Left cardiac atrium (tissue), 4 donors: ENCODE measurements at places on chromosomes 16 and 17.

GRCh38 chr17:17180141-17180603 is 26.0 kb downstream of the PLD6 start:
- DNase-seq: peak; percentile 53

DNA sequence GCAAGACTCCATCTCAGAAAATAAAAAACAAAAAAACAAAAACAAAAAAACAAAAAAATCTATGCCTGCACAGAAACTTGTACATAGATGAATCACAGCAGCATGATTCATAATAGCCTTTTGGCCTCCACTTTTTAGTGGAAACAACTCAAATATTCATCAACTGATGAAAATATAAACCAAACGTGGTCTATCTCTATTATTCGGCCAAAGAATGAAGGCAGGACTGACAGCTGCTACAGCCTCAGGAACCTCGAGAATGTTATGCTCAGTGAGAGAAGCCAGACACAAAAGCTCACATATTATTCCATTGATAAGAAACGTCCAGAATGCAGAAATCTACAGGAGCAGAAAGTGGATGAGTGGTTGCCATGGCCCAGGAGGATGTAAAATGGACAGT is 19.8 kb downstream of the PPL start:
- no peak for DNase-seq

- peak; percentile 59 for DNase-seq
Measured at GRCh38 chr16:54285414-54286089, 1.0 kb downstream of the IRX3 start.

- peak; percentile 27 for DNase-seq
Measured at GRCh38 chr16:50251375-50252081, 14.8 kb upstream of the ADCY7 start.

DNA sequence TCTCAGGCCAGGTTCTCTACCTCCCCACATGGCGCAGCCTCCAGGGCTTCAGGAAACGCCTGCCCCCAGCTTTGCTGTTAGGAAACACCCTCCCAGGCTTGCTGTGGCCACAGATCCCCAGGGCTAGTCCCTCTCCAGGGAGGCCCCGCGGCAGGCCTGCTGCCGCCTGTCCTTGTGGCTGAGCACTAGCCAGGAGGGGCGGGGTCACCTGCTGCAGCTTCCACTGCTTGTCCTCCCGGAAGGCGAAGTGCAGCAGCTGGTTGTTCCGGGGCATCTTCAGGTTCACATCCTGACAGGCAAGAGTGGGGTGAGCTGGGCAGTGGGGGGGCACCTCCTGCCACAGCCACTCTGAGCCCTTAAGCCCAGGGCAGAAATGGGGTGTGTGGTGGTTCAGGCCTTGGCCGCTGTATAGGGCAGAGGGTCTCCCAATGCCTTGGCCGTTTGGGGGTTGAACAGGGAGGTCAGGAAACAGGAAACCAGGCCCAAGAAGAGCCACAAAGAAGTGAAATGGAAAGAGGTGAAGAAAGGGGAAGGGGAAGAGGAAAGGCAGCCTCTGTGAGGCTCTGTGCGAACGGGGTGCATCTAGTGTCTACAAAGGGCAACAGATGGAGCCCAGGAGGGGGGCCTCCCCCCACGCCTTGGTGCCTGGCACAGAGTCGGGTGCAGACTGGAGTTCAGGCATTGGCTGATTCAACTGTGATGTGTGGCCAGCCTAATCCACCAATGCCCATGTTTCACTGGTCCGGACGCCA is 2.0 kb downstream of the ROGDI start:
- peak; percentile 52 for DNase-seq

- no peak for DNase-seq
Measured at GRCh38 chr16:56749672-56750491, 20.0 kb downstream of the NUP93 start.

DNA sequence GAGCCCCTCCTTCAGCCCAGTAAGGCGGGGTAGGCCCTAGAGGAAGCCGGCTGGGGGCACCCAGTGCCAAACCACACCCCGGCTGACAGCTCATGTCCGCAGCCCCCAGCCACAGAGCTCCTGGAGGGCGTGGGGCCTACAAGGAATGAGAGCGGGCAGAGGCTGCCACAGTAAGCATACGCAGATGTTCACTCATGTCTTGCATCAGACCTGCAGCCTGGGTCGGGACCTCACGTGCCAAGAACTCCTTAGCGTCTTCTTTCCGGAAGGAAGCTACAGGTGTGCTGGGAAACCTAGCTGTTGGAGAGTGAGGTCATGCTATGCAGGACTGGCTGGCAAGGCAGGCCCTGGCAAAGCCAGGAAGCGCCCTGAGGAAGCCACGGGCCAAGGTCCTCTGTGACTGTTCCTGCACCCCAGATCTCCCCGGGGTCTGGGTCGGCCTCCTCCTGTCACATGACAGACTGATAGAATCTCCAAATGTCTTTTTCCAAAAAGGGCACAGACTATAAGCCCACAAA is 1.6 kb downstream of the ZNF598 start:
- DNase-seq: peak; percentile 68

GRCh38 chr16:82042144-82042543 is 7.1 kb downstream of the HSD17B2 start:
- DNase-seq: no peak

- no peak for DNase-seq
Measured at GRCh38 chr17:15952916-15953790, 8.2 kb downstream of the ADORA2B start.

DNA sequence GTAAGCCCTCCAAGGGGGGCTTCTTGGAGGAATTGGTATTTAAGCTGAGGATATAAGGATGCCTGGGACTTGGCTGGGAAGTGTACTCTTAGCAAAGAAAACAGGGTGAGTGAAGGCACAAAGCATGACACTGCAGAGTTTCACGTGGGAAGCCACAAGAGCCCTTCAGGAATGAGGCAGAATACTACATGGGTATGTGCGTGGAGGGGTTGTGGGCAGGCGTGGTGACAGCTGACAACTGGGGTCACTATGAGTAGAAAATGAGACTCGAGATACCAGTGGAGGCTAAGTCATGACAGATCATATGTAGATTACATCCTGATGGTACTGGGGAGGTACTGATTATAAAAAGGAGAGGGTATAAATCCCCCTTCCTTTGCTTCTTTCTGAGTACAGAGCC is 78.1 kb upstream of the XYLT1 start:
- no peak for DNase-seq

DNA sequence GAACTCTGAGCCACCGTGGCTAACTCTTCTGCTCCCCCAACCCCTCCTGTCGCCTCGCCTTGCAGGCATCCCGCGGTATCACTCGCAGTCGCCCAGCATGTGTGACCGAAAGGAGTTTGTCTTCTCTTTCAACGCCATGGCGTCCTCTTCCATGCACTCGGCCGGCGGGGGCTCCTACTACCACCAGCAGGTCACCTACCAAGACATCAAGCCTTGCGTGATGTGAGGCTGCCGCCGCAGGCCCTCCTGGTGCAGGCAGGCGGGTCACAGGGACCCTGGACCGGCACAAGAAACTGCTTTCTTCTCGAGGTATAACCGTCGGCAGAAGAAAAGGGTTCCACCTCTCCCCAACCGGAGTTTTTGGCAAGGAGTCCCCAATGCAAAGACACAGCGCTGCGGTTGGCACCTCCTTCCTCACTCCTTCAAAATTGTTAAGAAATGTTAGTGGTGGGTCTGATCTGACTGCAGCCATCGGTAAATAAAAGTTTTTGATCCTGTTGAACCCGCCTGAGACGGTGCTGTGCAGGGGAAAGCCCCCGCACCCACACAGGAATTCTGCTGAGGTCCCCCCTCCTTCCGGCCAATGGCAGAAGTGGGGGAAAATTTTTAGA is 2.6 kb downstream of the FOXF1 start:
- DNase-seq: no peak

- no peak for DNase-seq
Measured at GRCh38 chr16:72743011-72743761, 304.7 kb downstream of the ZFHX3 start.

GRCh38 chr17:36880268-36880905 is 56.9 kb upstream of the LHX1 start:
- DNase-seq: no peak

DNA sequence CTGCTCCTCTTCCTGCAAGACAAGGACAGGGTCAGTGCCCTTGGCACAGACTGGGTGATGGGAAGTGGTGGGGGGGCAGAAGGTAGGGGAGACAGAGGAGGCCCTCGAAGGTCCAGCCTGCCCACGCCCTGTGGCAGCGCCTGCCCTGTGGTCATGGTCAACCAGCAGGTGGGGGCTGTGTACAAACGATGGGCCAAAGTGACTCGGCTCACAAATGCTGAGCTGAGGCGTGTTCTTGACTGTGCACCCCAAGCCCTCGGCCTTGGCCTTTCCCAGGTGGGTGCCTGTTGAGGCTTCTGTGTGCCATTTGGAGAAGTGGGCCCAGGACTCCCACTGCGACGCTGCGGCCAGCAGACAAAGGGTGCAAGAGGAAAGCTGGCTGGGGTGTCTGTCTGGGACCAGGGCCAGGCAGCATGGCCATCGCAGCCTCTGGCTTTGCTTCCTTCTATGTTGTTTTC is 22.6 kb downstream of the MXRA7 start:
- peak; percentile 52 for DNase-seq

DNA sequence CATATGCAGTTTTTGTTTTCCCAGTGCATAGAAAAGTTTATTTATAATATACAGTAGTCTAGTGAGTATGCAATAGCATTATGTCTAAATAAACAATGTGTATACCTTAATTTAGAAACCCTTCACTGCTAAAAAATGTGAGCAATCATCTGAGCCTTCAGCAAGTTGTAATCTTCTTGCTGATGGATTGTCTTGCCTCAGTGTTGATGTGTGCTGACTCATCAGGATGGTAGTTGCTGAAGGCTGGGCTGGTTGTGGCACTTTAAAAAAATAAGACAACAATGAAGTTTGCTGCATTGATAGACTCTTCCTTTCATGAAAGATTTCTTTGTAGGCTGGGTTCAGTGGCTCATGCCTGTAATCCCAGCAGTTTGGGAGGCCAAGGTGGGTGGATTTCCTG is 13.9 kb upstream of the CAPNS2 start:
- no peak for DNase-seq

DNA sequence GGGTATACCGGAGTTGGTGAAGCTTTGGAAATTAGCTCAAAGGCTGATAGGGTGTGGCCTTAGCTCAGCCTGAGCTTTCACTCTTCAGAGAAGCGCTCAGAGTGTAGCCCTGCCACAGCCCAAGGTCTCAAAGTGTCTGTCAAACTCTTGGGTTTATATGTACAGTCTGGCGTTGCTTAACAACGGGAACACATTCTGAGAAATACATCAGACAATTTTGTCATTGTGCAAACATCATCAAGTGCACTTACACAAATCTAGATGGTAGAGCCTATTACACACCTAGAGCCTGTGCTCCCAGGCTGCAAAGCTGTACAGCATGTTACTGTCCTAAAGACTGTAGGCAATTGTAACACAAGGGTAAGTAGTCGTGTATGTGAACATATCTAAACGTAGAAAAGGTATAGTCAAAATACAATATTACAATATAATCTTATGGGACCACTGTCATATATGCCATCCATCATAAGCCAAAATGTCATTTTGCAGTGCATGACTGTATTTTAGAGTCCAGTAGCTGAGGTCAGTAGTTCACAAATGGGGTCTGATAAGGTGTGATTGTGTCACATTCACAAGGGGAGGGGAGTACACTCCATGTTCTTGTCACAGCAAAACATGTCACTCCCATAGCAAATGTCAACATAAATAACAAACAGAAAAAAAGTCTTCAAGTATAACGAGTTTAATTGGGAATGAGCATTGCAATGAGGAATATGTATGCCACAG is 20.6 kb downstream of the CHAD start:
- DNase-seq: no peak

- no peak for DNase-seq
Measured at GRCh38 chr16:56282451-56282850, 91.2 kb downstream of the GNAO1 start.

DNA sequence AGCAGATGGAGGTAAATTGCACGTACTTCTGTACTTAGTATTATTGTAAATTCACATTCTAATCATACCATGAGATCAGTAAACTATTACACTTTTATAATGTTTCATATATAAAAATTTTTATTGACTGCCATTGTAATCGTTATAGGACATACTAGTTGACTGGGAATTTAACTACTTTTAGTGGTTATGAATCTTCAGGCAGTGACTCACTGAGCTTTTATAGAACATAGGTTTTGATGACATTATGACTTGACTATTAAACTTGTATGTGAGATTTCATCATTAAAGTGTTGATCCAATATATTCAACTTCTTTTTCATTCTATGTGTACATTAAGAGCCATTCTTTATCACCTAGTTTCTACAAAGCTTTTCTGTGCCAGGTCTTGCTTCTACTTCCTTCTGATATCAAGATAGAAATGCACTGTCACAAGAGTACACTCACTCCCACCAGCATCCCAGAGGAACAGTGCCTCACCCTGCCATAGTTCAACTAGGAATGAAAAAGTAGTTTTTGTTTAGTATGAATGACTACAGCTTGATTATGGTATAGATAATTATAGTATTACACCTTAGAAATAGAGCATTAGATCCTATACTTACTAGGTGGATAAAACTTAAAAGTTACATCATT is 142.4 kb upstream of the RBL2 start:
- DNase-seq: no peak

DNA sequence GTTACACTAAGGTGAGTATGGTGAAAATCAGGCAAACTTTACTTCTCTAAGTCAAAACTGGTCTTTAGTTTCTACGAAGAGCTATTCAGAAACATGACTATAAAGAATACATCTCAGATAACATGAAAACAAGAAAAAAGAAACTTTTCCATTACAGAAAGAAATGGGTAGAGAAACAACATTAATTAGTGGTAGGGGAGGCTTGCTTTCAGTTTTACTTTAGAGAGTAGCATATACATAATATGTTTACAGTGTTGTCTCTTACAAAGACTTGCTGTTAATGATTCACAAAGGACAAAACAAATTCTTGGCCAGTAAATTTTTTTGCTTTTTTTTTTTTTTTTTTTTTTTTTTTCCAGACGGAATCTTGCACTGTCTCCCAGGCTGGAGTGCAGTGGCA is 34.2 kb downstream of the CRLF3 start:
- DNase-seq: no peak

DNA sequence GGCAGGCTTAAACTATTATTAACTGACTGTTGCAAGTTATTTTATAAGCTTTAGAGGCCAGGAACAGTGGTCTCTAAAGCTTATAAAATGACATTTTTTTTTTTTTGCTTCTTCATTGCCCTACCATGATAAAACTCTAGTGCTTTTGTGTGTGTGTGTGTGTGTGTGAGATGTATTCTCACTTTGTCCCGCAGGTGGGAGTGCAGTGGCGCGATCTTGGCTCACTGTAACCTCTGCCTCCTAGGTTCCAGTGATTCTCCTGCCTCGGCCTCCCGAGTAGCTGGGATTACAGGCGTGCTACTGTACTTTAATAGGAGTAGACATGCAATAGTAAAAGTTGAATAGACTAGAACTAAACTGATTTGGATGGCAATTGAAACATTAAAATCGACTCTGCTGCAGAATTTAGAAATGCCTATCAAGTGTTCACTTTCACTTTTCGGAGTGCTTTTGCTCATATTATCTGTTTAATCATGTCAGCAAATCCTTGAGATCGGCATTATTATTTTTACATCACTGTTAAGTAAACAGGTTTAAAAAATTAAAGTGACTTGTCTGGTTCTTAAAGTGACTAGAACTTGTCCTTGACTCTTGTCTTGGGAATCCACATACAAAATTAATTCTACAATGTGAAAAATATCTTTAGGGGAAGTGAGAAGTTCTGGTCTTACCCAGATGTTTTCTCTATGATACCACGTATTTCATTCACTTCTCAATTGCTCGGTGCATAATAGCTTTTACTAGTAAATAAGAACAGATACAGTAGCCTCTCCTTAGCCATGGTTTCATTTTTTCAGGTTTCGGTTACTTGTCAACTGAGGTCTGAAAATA is 8.4 kb upstream of the PCTP start:
- no peak for DNase-seq
